Stimulated activated CD4-positive, alpha-beta T cell treated with anti-CD3 and anti-CD28 coated beads, TNF-alpha, amount 100 ng/mL, for 4 hours (primary cell): ENCODE measurements at places on chromosomes 2 and 18.

DNA sequence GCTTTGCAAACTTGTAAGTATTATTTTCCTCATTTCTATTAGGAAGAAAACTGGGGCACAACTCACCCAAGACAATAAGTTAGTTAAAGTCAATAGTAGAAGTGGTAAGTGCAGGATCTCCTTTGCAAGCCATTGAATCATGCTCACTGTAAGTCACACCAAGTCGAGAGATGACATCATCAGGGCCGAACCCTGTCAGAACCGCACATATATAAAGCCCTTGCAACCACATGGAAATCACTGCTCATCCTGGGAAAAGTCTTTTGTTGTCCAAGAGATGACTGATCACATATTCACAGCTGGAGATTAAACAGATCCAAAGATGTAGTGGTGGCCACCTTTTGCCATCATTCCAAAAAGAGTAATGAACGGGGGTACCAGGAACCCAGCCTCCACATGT is 484.8 kb upstream of the ID2 start:
- DNase-seq: no peak

DNA sequence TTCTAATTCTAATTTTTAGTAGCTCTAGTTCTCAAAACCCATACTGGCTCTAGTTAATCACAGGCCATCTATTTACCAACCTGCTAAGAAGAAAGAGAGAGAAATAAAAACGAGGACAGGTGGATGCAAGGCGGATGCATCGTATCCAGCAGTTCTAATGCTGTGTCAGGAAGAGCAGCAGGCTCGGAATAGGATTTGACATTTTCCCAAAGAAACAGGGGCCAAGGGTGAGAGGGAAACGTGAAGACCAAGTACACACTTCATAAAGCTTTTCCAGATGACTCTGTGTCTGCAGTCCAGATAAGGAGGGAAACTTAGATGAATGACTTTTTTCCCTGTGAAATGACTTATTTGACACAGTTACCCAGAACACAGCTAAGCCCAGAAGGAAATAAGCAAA is 117.5 kb downstream of the ESCO1 start:
- no peak for DNase-seq

- no peak for DNase-seq
These were observed 26.7 kb upstream of the BIRC6 start for GRCh38 chr2:32330136-32330535.

GRCh38 chr2:236857246-236857645 is 228.4 kb upstream of the COPS8 start:
- no peak for DNase-seq

DNA sequence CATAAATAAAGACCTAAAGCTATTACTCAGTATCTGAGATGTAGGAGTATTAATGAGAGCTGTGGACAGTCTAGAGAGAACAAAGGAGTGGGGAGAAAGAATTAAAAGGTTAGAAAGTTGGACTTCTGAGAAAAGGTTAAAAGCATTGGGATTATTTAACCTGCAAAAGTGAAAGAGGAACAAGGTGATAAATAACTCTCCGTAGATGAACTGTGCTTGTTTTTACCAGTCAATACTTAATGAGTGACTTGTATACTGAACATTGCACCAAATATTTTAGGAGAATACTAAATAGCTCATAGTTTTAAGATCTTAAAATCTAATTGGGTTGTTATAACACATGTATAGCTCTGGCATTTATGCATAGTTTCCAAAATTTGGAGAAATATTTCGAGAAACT is 137.5 kb downstream of the GPD2 start:
- no peak for DNase-seq
